NCI-H1436 (cell line): ENCODE measurements at places on chromosomes 3 and 15.
A peak's percentile ranks its signal among the peaks of the same experiment; 100 is the strongest.

- no peak for DNase-seq
Measured at GRCh38 chr3:114846779-114847178, 300.3 kb downstream of the ZBTB20 start.

DNA sequence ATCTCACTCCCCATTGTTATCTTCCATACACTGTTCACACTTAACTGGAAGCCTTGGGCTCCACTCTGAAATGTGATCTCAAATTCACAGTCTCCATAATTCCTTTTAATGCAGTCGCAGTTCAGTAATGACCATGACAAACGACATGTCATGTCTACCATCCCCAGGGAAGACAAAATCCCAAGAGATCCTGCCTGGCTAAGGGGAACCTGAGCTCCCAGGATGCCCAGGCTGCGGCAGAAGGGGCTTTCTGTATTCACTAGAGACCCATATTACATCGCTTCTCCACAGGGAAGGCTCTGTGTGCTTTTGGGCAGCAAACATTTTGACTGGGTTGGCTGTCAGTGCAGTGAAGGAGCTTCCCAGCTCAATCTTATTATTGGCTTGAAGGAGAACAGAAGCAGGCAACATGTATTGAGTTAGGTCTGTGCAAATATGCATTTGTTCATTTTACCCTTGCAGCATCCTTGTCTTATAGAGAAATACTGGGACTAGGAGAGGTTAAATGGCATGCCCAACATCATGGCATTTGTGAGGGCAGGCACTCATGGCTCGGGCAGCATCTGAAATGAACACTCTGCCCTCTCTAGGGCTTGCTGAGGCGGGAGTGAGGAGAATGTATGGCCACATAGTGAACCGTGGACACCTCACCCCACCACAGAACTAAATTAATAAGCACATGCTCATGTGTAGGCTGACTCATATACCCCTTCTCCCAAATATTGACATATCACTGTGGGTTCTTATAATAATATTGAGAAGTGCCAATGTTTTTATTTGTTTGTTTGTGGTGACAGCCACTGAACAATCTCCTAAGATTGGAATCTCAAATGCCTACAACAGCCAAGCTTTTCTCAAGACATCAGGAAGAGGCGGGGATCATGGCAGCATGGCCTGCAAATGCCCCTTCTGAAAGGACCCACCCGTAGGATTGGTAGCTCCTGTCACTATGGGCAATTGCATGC, 141.6 kb upstream of the FOXB1 start:
- peak; percentile 72 for DNase-seq

GRCh38 chr3:6396631-6397030, 464.3 kb upstream of the GRM7 start:
- no peak for DNase-seq

- no peak for DNase-seq
Measured at GRCh38 chr3:71722693-71723092, 2.5 kb downstream of the EIF4E3 start.

DNA sequence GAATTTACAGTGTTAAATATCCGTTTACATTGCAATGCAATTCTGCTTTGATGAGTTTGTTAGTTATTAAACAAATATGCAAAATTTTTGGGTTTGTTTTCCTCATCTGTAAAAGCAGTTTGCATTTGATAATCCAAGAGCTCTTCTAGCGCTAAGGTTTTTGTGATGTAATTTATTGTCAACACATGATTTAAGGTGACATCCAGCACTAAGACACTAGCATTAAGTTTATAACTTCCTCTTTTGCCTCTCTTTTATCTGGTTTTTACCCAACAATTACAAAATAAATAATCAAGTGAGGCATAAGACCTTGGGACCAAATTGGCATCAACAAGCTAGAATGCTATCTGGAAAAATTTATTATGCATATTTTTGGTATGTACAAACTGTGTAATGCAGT, 969 bp upstream of the DNAJC19 start:
- DNase-seq = no peak

DNA sequence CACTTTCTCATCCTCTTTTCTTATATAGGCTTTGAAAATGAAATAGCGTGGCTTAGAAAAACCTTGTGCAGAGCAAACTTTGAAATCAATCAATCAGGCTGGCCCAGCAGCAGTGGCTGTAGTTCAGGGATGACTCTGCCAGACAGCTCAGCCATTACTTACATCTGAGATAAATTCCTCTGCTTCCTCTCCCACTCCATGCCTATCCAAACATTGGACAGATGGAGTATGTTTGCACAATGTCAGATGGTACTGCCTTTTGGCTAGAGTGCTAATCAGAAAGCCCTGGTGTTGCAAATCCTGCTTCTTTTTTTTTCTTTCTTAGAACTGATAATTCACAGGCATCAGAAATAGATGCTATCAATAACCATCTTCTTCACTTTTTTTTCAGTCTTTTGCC, 1065.1 kb downstream of the AGBL1 start:
- DNase-seq = no peak

DNA sequence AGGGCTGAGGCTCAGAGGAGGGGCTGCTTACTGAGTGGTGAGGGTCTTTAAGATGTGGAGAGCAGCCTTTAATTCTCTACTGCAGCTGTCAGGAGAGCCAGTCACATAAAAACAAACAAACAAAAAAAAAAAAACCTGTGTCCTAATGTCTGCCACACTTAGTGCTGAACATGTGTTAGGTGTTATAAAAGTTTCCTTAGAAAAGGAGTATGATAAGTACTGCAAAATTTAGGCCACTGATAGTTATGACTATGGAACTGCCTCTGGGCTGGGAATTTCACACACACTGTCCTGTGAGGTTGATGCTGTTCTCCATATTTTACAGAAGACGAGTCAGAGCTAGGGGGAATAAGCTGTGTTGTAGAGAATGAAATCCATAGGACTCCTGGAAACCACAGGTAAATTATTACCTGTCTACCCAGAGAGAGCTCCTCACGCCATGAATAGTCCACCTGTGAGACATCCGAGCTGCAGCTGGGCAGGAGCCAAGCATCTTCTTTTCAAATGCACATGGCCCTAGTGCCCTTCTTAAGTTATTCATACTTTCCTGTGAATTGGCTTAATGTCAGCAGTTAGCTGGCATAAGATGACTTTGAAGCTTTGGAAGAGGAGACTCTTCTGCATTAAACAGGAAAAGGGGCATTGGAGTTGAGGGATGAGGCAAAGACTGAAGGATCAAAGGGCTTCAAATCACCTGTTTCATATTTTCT, 34.5 kb upstream of the SKOR1 start:
- DNase-seq = no peak

DNA sequence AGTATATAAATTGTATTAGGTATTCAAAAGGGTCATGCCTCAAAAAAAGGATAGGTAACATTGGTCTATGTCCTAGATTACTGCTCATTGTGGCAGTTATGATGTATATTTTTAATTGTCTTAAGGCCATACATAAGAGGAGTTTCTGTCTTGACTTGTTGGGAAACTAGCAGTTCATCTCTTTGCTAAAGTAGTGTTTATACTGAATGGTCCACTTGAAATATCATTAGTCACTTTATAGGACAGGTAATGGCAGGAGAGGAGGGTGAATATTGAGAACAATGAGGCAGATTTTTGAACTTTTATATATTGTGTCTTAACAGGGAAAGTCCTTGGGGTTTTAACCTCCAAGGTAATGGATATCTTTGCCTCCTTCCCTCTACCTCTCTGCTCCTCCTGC, 58.4 kb downstream of the TP63 start:
- DNase-seq = no peak

DNA sequence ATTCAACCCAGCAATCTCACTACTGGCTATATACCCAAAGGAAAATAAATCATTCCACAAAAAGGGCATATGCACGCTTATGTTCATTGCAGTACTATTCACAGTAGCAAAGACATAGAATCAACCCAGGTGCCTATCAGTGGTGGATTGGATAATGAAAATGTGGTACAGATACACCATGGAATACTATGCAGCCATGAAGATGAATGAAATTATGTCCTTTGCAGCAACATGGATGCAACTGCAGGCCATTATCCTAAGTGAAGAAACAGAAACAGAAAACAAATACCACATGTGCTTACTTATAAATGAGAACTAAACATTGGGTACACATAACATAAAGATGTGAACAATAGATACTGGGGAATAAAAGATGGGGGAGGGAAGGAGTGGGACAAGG, 606.4 kb upstream of the GRM7 start:
- DNase-seq = no peak

DNA sequence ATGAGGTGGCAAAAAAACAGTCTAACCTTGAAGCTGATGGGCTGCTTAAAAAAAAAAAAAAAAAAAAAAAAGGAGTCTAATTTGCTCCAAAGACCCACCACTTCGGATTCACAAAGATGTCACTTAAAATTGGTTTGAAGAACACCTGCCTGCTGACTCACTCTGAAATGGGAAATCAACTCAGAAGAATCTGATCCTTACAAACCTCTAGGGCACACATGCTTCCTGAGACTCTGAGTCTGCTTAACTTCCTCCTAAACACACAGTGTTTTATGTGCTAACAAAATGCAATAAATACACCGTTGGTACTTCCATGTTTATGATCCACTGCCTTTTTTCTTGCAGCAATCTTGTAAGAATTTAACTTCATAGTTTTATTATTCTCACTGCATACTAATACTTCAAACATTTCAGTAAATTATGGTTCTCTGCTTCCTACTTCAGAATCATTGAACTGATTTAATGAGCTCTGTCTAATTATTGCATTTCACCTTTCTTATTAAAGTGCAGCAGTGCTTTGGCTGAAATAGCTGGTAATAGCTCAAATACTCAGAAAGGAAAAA, 73.0 kb upstream of the FRMD4B start:
- no peak for DNase-seq

- no peak for DNase-seq
Measured at GRCh38 chr3:108271626-108272025, 24.7 kb upstream of the HHLA2 start.

GRCh38 chr15:35246451-35246850, 161.4 kb upstream of the NANOGP8 start:
- no peak for DNase-seq

DNA sequence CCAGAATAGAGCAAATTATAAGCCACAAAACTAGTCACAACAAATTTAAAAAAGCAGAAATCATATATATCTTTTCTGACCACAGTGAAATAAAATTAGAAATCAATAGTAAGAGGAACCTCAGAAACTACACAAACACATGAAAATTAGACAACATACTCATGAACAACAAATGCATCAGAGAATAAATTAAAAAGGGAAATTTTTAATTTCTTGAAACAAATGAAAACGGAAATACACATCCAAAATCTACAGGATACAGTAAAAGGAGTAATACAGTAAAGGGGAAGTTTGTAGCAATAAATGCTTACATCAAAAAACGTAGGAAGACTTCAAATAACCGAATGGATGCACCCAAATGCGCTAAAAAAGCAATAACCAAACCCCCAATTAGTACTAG, 19.2 kb downstream of the NME9 start:
- DNase-seq = no peak

DNA sequence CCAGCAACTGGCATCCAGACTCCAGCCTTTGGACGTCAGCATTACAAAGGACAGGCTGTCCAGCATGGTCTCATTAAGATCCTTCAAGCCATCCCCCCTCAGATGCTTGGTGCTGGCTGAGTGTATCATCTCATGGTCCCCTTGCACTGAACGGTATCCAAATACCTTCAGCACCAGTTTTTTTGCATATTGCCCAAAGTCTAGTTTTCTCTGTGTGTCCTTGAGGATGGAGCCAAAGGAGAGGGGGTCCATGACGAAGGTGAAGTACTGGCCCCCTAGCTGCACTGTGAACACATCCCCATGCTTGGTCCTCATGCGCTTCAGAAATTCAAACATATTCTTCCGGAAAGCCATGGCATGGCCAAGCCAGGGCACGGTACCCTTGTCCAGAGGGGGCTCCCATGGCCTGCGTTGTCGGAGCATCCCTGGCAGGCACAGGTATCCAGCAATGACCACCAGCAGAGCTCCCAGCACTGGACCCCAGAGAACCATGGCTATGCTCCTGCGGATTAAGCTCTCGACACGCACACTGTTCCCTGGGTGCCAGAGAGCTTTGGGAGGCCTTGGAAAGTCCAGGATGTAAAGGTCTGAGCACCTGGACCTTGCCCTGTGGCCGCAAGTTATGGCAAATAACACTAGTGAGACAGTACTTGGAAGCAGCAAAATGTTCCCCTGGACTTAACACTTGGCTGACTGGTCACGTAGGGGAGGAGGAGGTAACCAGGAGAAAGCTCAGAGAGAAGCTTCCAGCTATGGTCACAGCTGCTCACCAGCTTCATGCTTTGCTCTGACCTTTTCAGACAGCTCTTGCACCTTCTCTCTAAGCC, at the start of gene CYP8B1:
CYP8B1 (minus strand) TSS at position 555 of the 827 bp plus-strand sequence; CDS start at position 492, 63 bp downstream.
- no peak for DNase-seq

GRCh38 chr3:64240396-64240795, 15.1 kb upstream of the PRICKLE2 start:
- no peak for DNase-seq

- no peak for DNase-seq
Measured at GRCh38 chr15:79682285-79682684, 214.5 kb downstream of the MTHFS start.

- DNase-seq = no peak
Measured at GRCh38 chr15:39830166-39830565, 47.5 kb upstream of the FSIP1 start.

GRCh38 chr15:52506549-52506948, 22.1 kb downstream of the MYO5A start:
- no peak for DNase-seq

DNA sequence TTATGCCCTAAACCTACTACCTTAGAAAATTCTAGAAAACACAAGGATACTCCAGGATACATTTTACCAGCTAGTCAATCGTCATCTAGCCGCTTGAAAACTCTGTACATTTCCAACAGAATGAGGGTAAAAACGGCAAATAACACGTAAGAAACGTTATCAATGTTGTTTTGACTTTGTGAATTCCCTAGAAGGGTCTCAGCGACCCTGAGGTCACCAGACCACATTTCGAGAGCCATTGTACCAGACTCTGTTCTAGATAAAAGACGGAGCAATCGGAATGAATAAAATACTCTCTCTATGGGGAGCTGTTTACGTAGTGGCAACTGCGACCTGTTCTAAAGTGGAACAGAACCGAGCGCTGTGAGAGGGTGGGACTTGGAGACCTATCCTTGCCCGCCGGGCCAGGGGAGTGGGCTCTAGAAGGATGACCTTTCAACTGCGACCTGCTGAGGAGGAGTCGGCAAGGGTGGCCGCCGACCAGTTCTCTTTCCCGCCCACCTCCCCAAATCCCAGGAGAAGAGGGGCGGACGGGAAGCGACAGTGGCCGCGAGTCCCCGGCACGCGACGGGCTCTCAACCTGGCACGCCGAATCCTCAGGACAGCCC, 778 bp upstream of the AP4E1 start:
- DNase-seq = peak; percentile 51

GRCh38 chr3:40695848-40696247, 171.1 kb downstream of the ZNF621 start:
- DNase-seq = no peak

GRCh38 chr15:40836020-40836419, 7.5 kb upstream of the PPP1R14D start:
- no peak for DNase-seq

DNA sequence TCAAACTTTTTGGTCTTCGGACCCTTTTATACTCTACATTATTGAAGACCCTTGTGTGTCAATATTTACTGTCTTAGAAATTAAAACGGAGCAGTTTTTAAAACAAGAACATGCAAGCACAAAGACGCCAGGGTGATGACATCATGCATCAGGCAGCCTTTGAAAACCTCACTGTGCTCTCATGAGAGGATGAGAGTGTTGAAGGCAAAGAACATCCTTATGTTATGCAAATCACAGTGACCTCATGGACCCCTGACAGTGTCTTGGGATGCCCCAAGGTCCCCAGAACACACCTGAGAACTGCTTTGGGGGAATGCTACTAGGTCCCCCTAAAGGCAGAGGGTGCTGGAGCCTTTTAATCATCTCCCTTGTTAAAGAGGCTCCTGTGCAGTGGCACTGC, 51.6 kb downstream of the CHDH start:
- no peak for DNase-seq
